ENCODE measurements at places on chromosomes 11 and 22. TPM values are rescaled to one million over a fixed set of nuclear protein-coding genes. Genes with fewer than 3 reads are reported as not detected.

DNA sequence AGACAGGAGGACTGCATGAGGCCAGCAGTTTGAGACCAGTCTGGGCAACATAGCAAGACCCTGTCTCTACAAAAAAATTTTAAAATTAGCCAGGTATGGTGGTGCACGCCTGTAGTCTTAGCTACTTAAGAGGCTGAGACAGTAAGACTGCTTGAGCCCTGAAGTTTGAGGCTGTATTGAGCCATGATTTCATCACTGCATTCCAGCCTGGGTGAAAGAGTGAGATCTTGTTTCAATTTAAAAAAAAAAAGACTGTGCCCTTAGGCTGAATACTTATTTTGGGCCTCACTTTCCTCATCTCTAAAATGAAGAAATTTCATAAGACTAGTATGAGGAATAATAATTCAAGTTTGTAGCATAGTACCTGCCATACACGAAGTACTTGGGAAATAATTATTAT is 6.9 kb downstream of the AQP11 start:
- peak; percentile 37 for DNase-seq

DNA sequence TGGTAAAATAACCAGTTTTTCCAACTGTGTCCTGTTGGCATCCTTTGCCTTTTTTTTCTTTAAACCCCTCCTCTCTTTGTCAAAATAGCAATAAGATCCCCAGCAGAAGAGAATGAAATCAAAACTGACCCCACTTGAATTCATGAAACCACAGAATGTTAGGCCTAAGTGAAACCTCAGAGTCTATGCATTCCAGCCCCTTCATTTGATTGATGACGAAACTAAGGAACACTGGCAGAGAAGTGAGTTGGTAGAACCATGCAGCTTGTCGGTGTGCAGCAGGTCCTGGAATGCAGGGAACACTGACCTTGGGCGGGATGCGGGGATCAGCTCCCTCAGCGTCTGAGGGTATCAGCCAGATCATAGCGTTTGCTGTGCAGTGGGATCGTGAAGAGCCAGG is 57.5 kb downstream of the GRK3 start:
- DNase-seq: no peak

DNA sequence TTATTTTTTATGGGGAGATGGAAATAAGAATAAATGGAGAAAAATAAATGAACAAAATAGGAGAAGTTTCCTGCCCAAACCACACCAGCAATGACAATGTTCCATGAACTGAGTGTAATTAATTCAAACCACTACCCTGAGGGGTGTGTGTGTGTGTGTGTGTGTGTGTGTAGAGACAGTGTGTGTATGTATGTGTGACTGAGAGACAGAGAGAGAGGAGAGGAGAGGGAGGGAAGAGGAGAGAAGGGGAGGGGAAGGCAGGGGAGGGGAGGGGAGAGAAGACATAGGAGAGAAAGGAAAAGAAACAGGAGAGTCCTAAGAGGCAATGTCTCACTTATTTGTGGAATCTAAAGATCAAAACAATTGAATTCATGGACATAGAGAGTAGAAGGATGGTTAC is 65.0 kb upstream of the POU2AF1 start:
- no peak for DNase-seq

The CBL gene
- 18.1 TPM for total RNA-seq

DNA sequence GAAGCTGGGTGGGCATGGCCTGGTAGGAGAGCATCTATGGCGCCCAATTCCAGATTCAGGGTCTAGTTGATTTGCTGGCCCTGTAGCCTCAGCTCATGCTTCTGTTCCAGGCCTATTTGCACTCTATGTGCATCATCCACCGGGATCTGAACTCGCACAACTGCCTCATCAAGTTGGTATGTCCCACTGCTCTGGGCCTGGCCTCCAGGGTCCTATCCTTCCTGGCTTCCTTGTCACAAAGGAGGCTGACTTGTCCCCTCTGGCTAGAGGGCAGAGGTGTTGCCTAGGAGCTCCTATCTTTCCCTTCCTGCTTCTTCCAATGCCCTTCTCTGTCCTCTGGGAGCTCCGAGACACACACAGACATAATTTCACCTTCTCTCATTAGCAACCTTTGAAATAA is 21.3 kb downstream of the PIK3IP1 start:
- no peak for DNase-seq

The KDELR3 gene
- 40.0 TPM for total RNA-seq

DNA sequence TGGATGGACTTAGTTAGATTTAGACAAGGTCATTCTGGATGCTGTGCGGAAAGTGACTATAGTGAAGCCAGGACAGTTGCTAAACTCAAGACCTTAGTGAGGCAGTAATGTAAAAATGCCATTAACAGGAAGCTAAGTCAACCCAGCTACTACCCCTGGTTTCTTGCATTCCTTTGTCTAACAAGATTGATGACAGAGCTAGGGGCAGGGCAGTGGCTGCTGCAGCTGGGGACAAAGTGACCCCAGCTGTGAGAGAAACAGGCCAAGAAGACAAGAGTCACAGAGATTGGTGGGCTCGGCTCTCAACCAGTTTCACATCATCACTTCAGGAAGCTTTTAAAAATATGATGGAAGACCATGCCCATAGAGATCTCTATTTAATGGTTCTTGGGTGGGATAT is 110.4 kb upstream of the POU2AF2 start:
- DNase-seq: no peak

- no peak for DNase-seq
Observed at GRCh38 chr11:69815973-69816372, 3.2 kb downstream of the FGF3 start.

DNA sequence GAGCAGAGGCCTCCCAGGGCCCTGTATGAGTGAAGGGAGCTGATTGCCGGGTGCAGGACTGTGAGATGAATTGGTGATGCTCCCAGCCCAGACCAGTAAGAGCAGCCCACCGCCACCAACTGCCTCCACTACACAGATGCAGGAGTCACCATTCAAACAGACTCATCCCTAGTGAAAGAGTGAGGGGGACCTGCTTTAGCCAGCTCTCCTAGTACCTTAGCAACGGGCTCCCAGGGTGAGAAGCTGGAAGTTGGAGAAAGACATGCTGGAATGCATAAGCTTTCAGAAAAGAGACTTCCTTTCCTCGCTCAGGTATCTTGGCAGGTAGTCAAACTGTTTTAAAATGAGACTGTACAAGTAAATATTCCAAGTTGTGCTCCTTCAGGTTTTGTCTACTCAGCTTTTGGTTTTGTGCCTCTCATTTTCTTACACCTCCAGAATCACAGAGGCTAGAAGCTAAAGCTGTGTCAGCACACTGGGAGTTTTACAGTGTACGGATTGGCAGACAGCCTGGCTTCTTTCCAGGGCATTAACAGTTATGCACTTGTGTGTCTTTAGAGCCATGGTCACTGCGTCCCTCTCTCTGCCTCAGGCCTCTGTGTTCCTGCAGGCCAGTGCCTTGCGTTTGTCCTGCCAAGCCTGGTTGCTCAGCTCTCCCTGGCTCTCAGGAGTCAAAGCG is 146.2 kb downstream of the ATXN10 start:
- no peak for DNase-seq

GRCh38 chr11:72441752-72442207 is 7.4 kb upstream of the CLPB start:
- peak; percentile 59 for DNase-seq

GRCh38 chr22:42180349-42180842 is 49.8 kb upstream of the CYP2D6 start:
- DNase-seq: no peak

DNA sequence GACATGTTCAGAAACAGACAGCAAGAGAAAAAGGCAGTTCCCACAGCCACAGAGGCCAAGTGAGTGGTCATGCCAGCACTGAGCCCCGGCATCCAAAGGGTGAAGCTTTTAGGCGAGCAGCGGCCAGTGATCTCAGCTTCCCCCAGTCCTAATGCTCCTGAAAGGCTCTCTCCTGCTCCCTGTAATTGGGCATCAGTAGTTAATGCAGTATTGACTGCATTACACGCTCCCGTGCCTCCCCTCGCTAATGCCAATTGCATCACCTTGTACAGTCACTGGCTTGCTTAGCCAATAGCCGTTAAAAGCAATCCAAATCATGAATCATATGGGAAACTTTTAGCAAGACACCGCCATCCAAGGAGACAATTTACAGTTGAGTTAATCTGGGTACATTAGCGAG is 4.9 kb downstream of the LMO1 start:
- peak; percentile 20 for DNase-seq

GRCh38 chr11:123547180-123547579 is 107.2 kb downstream of the SCN3B start:
- DNase-seq: no peak

DNA sequence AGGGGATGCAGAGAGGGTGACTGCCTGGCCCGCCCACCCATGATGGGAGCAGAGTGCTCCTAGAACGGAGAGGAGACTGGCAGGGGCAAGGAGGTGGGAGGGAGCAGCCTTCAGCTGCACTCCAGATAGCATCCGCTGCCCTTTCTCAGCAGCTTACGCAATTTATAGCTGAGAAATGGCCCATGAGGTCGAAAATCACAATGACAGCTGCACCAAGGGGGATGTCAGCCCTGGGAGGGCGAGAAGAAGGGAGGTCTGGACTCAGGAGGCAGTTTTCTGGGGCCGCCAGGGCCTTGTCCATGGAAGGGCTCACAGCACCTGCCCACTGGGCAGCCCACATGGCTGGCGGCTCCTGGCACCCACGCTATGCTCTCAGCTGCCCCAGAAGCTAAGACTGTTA is 17.6 kb upstream of the MOB2 start:
- DNase-seq: no peak

The KCNQ1 gene
- not detected for total RNA-seq

DNA sequence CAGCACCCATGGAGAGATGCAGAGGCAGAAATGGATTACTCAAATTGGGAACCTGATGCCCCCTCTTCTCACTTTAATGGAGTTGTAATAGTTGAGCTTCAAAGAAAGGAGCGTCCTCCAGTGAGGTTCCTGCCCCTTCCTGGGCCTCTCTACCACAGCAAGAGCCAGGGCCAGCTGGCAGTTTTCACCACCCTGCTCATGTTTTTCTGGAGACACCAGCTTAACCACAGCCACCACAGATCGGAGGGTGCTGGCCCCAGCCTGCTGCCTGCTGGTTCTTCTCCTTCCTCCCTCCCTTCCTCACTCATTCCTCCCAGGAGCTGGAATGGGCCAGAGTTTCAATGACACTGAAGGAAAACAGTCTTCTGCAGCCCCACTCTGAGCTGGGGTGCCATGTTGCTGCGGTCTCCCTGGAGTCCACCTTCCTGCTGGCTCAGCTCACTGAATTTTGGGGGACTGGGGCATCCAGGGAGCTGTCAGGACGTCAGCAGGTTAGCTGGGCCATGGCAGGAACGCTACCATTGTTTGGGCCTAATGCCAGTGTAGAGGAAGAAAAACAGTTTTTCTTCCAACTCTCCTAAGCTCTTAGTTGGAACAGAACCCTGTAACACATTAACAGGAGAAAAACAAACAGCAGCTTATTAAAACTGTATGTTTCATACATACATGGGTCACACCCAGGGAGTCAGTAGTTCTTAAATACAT is 57.7 kb downstream of the TRAF6 start:
- DNase-seq: peak; percentile 78

All from LHCN-M2 (cell line).